T-helper 9 cell (primary cell): ENCODE measurements at places on chromosomes 11 and 22.
A peak's percentile ranks its signal among the peaks of the same experiment; 100 is the strongest.

GRCh38 chr11:59894616-59895015 lies 16.0 kb downstream of the OOSP3 start:
- no peak for DNase-seq

GRCh38 chr22:30921108-30921507 lies 47.5 kb downstream of the MORC2 start:
- DNase-seq, result no peak

DNA sequence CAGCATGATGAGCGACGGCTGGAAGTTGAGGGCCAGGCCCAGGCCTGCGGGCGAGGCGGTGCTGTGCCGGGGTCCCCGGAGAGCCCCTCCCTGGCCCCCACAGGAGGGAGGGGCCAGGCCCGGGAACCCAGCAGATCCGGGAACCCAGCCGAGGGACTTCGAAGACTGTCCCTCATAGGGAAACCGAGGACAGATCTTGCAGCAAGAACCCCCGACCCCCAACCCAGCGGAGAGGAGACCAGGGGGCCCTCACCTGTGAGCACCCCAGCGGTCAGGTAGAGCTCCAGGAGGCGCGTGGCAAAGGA lies 2.4 kb downstream of the SLC16A8 start:
- no peak for DNase-seq

DNA sequence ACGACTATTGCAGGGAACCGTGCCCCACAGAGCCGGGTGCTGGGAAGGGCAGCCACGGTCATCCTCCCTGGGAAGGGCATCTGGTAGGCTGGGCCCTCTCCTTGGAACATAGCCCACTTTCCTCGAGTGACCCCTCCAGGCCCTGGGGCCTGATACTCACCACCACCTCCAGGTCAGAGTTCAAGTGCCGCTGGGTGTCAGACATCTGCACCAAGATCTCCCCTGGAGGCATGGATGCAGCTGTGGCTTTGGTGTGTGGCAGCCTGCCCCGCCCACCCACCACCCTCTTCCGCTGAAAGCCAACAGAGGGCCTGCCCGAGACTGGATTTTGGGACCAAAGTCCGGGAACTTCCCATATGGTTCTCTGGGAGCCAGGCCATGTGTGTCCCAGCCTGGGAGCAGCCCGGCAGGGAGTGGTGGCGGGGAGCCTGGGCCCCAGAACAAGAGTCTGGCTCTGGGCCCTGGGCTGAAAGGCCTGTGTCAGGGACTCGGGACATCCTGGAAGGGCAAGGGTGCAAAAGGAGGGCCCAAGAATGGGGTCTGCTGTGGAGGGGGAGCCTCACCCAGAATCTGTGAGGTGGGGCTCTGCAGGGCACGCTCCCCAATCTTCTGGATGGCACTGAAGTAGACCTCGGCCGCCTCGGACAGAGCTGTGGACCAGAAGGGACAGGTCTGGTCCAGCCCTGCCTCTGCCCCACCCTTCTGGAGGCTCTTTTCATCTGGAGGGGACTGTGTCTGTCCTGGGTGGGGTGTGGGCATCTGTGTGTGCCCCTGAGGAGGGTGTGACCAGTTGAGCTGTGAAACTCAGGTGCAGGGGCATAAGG lies 2.6 kb downstream of the BAIAP2L2 start:
- DNase-seq, result no peak

DNA sequence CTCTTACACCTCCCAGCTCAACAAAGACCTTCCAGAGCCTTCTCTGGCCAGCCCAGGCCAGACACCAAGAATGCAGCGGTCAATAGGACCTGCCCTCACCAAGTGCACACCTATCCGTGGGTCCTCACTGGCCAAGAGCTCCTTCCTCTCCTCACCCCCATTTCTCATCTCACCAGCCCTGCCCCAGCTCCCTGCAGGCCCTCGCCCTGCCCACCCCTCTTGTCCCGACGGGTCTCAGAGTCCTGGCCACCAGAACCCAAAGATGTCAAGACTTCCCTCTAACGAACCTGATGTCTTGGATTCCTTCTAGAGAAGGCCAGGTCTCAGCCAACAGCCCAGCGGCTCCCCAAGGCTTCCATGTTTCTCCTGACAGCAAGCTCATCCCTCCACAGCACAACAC lies 43.6 kb downstream of the IGF2 start:
- DNase-seq, result no peak

GRCh38 chr11:68546555-68546954 lies 86.0 kb downstream of the PPP6R3 start:
- no peak for DNase-seq

- no peak for DNase-seq
These were observed 472.6 kb downstream of the BUD13 start for GRCh38 chr11:116300232-116300631.

GRCh38 chr22:34004058-34004457 lies 83.8 kb upstream of the LARGE1 start:
- DNase-seq, result no peak

GRCh38 chr11:116111546-116111945 lies 607.3 kb upstream of the CADM1 start:
- no peak for DNase-seq

- peak; percentile 25 for DNase-seq
These were observed 77.9 kb upstream of the TOP3B start for GRCh38 chr22:22060200-22061084.

DNA sequence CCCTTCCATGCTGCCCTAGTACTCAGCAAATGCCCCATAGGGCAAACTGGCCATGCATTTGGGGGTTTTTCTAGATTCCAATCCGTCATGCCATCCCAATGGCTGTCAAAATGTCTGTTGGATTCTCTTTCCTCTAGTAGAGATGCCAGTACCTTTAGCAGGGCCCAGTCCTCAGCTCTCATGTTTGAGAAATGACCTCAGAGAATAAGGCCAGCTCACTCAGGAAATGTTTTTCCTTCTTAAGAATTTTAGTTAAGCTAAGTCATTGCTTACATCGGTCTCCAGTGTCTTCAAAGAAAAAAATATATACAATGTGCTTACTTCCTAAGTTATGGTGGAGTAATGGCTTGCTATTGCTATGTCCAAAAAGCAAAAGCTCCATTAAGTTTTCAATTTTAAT lies 14.1 kb upstream of the ALKBH3 start:
- no peak for DNase-seq

GRCh38 chr11:47244448-47245350 lies 3.9 kb downstream of the ACP2 start:
- no peak for DNase-seq

DNA sequence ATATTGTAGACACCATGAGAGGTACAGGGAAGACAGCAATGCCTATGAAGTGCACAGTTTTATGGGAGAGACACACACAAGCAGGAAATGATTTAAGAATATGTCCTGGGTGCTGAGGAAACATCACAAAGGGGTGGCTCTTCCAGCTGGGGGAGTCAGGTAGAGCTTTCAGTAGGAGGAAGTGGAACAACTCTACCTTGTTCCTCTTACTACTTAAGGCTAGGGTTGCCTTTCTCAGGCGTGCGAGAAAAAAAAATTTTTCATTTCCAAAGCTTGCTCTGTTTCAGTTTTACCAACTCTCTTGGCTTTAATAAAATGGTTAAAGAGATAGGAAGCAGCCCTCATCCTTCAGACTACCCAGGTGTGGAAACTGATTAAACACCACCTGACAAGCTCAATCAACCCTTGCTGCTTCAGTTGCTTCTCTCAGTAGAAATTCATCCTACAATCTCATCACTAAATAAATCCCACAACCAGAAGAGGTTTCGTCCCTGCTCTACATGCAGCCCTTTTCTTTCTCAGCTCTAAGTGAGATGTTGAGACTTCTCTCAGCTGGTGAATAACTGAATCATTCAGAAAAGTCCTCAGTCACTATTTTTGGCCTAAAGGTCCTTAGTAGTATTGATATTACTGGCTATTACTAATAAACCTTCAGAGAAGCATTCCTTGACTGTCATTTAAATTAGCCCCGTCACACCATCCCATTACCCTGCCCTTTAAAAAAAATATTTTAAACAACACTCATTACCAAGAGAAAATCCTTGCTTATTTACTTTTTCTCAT lies 5.9 kb downstream of the ABTB2 start:
- DNase-seq, result no peak
